ENCODE measurements at places on chromosomes 5 and 9. TPM values are rescaled to one million over a fixed set of nuclear protein-coding genes. Genes with fewer than 3 reads are reported as not detected.

FOXD4L3 gene
- not detected for total RNA-seq

NIM1K gene
- total RNA-seq, result 2.5 TPM

FGF18 gene
- 2.5 TPM for total RNA-seq

FIBCD1 gene
- total RNA-seq, result 0.42 TPM

HCN1 gene
- total RNA-seq, result not detected

RAD50 gene
- total RNA-seq, result 37.1 TPM

CCDC171 gene
- 3.4 TPM for total RNA-seq

ZFP2 gene
- 2.1 TPM for total RNA-seq

STPG3 gene
- not detected for total RNA-seq

TMEM215 gene
- not detected for total RNA-seq

ENTPD8 gene
- not detected for total RNA-seq

CER1 gene
- total RNA-seq, result not detected

CDKN2A gene
- total RNA-seq, result 1.8 TPM

PCDHGA3 gene
- total RNA-seq, result 3.5 TPM

SLC28A3 gene
- total RNA-seq, result 19.0 TPM

ENG gene
- total RNA-seq, result 51.1 TPM

KIF4B gene
- total RNA-seq, result not detected

PBX3 gene
- 20.7 TPM for total RNA-seq

NR4A3 gene
- 1.6 TPM for total RNA-seq

PCDHGB5 gene
- 16.8 TPM for total RNA-seq

PCA3 gene
- not detected for total RNA-seq

SLCO6A1 gene
- not detected for total RNA-seq

FGD3 gene
- 11.6 TPM for total RNA-seq

LCN1 gene
- not detected for total RNA-seq

ERCC6L2 gene
- 25.8 TPM for total RNA-seq

GABRA1 gene
- total RNA-seq, result not detected

NPR3 gene
- 2.4 TPM for total RNA-seq

ANKRD18B gene
- 2.5 TPM for total RNA-seq

FBLL1 gene
- total RNA-seq, result 0.17 TPM

PPP3R2 gene
- not detected for total RNA-seq

GOLPH3 gene
- 57.9 TPM for total RNA-seq

F12 gene
- total RNA-seq, result 6.4 TPM

NR2F1-AS1 gene
- total RNA-seq, result 0.30 TPM

INSL4 gene
- not detected for total RNA-seq

CHSY3 gene
- total RNA-seq, result 1.5 TPM

ST6GALNAC4 gene
- total RNA-seq, result 28.5 TPM

SLC4A9 gene
- total RNA-seq, result 0.38 TPM

CTXN3 gene
- total RNA-seq, result not detected

CSF2 gene
- not detected for total RNA-seq

Measured in lower leg skin (tissue), 4 donors.